ENCODE measurements at places on chromosomes 4 and X.

- no peak for DNase-seq
Observed at GRCh38 chr4:188032170-188032569, 36.6 kb downstream of the ZFP42 start.

- DNase-seq, result no peak
Observed at GRCh38 chr4:7388627-7389026, 46.1 kb downstream of the PSAPL1 start.

DNA sequence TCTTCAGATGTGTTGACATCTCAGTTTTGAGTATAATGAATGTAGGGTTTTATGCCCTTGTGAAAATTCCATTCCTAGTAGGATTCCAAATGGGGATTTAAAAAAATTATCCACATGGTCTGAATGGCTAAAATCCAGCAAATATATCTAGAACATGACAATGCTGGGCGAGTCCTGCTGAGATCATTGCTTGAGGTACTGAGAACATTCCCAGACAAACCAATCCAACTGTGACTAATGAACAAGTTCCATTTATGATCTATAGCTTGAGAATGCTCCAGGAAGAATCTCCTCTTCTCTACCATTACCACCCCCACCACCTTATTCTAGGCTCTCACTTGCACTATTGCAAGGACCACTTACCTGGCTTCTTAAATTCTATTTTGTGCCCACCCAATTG, 77.2 kb upstream of the IL1RAPL2 start:
- DNase-seq, result no peak

DNA sequence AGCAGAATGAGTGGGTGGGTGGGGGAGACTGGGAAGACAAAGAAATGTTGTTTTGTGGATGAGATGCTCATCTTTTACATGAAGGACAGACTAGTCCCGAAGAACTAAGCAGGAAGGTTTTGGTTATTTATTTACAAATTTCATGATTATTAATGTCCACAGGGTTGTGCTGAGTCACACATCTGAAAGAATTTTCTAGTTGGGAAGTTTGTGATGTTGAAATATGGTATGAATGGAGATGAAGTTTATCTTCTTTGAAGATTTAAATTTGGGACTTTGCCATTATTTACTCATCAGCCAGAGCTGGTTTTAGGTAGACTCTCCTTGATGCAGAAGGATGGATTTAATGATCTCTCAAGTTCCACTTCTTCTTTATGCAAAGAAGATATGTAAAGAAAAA, 75.5 kb downstream of the MOSPD2 start:
- no peak for DNase-seq

GRCh38 chr4:121998024-121998423, 46.2 kb upstream of the TRPC3 start:
- DNase-seq, result peak; percentile 61

DNA sequence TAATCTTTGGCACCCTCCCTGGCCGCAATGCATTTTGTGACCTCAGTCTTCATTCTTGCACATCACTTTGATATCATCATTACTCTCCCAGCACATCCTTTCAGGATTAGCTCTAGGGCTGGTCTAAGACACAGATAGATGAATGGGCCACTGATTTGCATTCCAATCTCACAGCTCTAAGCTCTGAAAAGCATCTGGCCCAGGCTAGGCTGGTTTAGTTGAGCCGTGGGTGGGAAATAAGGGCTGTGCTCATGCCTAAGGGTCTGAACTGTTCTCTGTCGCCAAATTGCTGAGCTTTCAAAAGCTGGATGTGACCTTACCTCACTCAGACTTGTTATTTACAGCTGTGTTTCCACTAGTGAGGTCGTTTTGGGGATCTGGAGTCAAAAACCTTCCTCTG, 30.0 kb upstream of the SLC9A7 start:
- DNase-seq, result no peak

GRCh38 chr4:147407261-147408045, 73.4 kb upstream of the EDNRA start:
- DNase-seq, result no peak

- DNase-seq, result no peak
Observed at GRCh38 chr4:86506591-86506990, 87.5 kb upstream of the PTPN13 start.

GRCh38 chrX:100404851-100405250, 5.2 kb downstream of the PCDH19 start:
- DNase-seq, result no peak

DNA sequence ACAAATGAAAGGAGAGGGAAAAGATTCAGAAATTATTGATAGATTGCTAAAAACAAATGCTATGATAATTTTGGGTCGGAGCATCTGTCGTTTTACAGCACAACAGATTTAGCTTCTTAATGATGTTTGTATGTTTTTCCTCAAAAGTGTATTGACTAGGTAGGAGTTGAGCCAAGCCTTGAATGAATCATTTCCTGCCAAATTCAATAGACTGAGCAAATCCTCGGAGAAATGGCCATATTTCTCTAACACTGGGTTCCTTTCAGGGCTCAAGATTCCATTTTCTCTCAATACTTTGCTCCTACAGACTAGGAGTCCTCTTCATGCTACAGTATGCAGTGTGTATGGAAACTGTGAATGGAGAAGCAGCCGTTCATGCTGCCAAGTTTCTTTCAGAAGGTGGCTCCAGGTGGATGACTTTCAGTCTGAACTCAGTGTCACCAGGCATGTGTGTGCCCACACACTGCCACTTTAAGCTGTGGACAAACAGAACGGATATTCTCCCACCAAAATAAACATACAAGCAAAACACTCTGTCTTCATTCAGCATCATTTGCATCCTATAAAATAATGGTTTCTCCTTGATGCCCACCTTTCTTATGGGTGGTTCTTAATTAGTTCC, 146.0 kb downstream of the TBL1X start:
- no peak for DNase-seq

DNA sequence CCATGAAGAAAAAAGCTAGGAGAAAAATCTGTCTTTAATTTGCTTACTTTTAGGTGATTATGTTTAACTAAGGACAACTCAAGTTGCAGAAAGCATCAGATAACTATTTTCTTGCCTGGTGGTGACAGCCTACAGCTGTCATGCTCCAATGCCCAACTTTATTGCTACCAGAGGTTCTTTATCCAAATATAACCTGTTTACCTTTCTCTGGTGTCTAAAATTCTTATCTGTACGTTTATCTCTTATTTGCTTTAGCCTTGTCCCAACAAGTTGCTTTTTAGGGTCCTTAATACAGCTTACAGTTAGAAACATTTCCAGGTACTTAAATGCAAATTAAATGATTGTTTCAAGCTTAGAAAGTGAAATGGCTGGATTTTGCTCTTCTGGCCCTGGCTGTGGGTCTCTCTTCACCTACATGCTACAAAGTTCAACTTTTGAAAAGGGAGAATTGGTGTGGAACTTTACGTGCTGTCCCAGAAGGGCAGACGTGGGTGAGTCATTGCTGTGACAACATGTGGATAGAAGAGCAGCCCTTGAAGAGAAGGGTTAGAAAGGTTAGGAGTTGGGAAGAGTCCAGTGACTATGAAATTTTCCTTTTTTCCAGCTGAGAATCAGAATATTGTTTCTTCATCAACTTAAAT, 60.7 kb downstream of the HPGD start:
- no peak for DNase-seq

GRCh38 chr4:8552581-8553205, 27.5 kb upstream of the GPR78 start:
- no peak for DNase-seq

- no peak for DNase-seq
Observed at GRCh38 chrX:118356154-118356701, 10.3 kb downstream of the WDR44 start.

GRCh38 chr4:137641544-137641943, 109.2 kb upstream of the PCDH18 start:
- no peak for DNase-seq

GRCh38 chr4:168831919-168832762, 177.9 kb downstream of the CBR4 start:
- DNase-seq, result peak; percentile 54

DNA sequence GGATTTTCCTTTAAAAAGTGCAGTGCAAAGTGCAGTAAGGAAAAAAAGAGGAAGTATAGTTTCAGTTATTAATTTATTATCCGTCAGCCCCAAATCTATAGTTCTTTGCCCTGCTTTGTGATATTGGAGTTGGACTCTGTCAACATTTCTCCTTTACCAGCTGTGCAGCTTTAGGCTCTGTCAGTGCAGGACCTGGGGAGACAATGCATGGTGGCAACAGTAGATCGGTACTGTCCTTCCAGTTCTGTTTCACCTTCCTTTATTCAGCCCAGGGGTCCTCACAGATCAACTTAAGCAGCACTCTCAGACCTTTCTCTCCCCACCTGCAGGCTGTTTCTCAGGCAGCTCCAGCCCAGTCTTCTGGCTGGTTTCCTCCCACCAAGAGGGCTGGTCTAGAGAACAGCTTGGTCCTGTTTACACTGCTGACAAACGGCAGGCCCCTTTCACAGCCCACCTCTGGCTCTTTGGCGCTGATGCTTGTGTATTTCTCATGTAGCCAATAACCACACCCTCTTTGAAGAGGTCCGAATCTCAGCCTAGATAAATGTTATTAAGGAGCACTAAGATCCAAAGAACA, 71.6 kb downstream of the MCUB start:
- DNase-seq, result no peak

GRCh38 chr4:130545596-130545995, 1449.6 kb downstream of the C4orf33 start:
- DNase-seq, result no peak

- DNase-seq, result peak; percentile 4
Observed at GRCh38 chr4:69689599-69689998, 36.6 kb upstream of the UGT2A1 start.

GRCh38 chrX:84760560-84760959, 243.1 kb upstream of the APOOL start:
- no peak for DNase-seq

- no peak for DNase-seq
Observed at GRCh38 chr4:176814770-176815169, 22.0 kb upstream of the VEGFC start.

Data from NCI-H510A (cell line).